Kidney glomerular epithelial cell (primary cell): ENCODE measurements at places on chromosomes 2 and 18.
A peak's percentile ranks its signal among the peaks of the same experiment; 100 is the strongest.

GRCh38 chr2:121455446-121455845 is 75.2 kb upstream of the RNU4ATAC start:
- DNase-seq, result no peak

DNA sequence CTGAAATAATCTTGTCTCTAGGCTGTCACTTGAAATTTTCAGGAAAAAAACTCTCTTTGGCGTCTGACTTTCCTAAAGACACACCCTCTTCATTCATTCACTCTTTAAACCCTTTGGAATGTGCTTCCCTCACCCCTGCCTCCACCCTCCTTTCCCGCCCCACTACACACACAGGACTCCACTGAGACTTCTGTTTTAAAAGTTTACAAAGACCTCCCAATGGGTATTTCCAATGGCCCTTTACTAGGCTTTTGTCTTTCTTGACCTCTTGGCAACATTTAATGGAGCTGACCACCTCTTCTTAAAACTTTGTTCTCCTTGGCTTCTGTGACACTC is 96.1 kb downstream of the RBMS1 start:
- no peak for DNase-seq

DNA sequence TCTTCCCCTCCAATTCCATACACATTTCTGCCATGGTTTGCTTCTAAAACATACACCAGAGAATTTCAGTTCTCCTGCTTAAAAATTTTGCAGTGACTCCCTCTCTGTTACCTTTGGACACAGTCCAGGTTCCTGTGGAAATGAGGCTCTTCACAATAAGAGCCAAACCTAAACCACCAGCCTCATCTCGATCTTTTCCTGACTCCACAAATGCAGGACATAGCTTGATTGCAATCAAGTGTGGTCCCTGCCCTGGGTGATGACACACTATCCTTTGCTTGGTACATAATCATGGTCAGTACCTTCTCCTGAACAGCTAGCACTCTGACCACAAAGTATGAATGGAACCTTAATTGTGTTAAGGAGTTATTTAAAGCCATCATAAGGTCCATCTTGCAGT is 134.9 kb upstream of the CHAC2 start:
- peak; percentile 24 for DNase-seq

- DNase-seq, result no peak
Observed at GRCh38 chr2:158922601-158923000, 45.8 kb upstream of the TANC1 start.

DNA sequence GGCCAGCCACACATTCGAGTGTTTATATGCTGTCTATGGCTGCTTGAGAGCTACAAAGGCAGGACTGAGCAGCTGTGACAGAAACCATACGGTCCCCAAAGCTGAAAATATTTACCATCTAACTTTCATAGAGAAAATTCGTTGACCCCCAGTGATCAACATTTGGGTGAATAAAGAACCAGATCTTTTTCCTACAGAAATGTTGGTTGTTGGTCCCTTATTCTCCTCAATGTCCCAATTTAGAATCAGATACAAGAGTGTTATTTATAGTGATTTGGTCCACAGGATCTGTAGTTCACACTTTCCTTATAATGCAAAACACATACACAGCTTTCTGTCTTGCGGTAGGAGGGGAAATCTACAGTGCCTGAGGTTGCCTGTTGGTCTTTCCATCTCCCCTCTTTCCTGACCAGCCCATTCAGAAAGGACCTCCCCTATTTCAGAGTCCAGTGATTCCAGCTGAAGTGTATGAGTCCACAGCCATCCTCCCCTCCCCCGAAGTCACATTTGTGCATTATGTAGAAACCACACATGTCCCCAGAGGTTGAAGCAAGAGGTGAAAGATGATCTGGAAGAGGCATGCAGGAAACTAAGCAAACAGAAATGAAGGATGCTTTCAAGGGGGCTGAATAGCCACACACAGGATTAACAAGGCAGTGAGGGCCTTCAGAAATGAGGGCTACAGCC is 61.9 kb downstream of the SPRED2 start:
- DNase-seq, result no peak

DNA sequence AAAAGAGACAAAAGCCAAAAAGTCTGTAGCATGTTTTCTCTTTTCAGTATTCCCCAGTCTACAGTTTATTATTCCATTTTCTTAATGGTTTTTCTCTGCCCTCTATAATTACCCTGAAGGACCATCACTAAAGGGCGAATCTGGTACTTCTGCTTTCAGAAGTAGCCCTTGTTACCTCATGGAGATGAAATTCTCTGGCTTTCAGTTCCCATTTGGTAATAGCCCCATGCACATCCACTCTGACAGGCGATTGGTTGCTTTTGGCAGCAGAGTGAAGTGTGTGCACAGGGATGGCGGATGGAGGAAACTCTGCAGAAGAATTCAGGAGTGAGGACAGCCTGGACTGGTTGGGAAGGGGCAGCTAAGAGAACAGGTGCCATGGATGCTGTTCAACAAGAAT is 66.3 kb upstream of the NABP1 start:
- DNase-seq, result no peak
